ENCODE measurements at places on chromosomes 11 and 22.

GRCh38 chr22:37657590-37658132, 862 bp upstream of the PDXP start:
- DNase-seq, result no peak

GRCh38 chr11:128696941-128697340, 3.1 kb downstream of the FLI1 start:
- no peak for DNase-seq

DNA sequence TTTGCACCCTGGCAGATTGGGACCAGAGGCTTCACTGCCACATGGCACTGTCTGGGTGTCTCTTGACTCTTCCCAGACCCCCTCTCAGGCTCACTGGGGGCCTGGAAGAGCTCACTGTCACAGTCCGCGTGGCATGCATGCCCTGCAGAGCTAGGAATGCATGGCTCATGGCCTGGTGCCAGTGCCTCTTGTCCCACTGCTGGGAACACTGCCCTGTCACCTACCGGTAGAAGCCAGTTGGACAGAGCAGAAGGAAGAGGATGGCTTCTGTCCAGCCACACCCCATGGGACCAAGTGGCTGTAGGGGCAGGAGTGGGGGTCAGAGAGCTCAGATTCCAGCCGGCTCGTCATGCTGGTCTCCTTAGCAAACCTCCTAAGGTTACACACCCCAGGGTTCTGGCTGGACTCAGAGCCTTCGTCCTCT, 29.7 kb downstream of the MB start:
- no peak for DNase-seq

DNA sequence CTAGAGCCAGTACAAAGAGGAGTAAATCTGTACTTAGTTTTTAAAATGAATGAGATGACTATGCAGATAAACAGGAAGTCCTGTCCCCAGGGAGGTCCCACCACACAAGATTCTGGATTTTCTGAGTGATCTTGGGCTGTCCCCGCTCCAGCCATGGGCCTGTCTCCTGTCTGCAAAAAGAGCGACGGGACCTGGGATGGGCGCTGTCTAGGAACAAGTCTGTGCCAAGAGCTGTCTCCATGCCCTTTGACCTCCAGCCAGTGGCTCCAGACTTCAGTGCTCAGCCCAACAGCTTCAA, 6.0 kb downstream of the CSNK1E start:
- no peak for DNase-seq

- no peak for DNase-seq
Measured at GRCh38 chr11:75147875-75148263, 3.0 kb upstream of the SLCO2B1 start.

- no peak for DNase-seq
Measured at GRCh38 chr11:208917-209260, 1.4 kb downstream of the RIC8A start.
